ENCODE measurements at places on chromosomes 3 and 15. TPM values are rescaled to one million over a fixed set of nuclear protein-coding genes. Genes with fewer than 3 reads are reported as not detected.

The CTXN2 gene
- total RNA-seq: not detected

The ITIH3 gene
- not detected for total RNA-seq

The METTL6 gene
- total RNA-seq: 15.1 TPM

The GOLGA8N gene
- total RNA-seq: 30.5 TPM

The GHRL gene
- total RNA-seq: 6.9 TPM

The LTK gene
- total RNA-seq: 0.49 TPM

The MAP6D1 gene
- 1.1 TPM for total RNA-seq

The SERINC4 gene
- 0.17 TPM for total RNA-seq

The NR2E3 gene
- not detected for total RNA-seq

The IL5RA gene
- not detected for total RNA-seq

The IQCF6 gene
- total RNA-seq: not detected

The GOLGA8B gene
- 301 TPM for total RNA-seq

The PPARG gene
- 0.95 TPM for total RNA-seq

The RAB6B gene
- 0.61 TPM for total RNA-seq

The COL6A5 gene
- 0.15 TPM for total RNA-seq

The ARNT2 gene
- not detected for total RNA-seq

The KBTBD13 gene
- total RNA-seq: not detected

The TP63 gene
- total RNA-seq: 1.0 TPM

The BOC gene
- 0.37 TPM for total RNA-seq

The STRC gene
- total RNA-seq: 0.46 TPM

The USF3 gene
- total RNA-seq: 20.1 TPM

The RHOV gene
- total RNA-seq: 0.37 TPM

The ADCY5 gene
- not detected for total RNA-seq

The STRA6 gene
- total RNA-seq: 0.17 TPM

The UNC13C gene
- total RNA-seq: not detected

The SH3GL3 gene
- total RNA-seq: not detected

The C3orf18 gene
- total RNA-seq: 54.2 TPM

The DRD3 gene
- total RNA-seq: not detected

The SEMA6D gene
- not detected for total RNA-seq

The CLDN18 gene
- not detected for total RNA-seq

The TNIK gene
- total RNA-seq: 54.0 TPM
